ENCODE measurements at places on chromosomes 3 and 15.

DNA sequence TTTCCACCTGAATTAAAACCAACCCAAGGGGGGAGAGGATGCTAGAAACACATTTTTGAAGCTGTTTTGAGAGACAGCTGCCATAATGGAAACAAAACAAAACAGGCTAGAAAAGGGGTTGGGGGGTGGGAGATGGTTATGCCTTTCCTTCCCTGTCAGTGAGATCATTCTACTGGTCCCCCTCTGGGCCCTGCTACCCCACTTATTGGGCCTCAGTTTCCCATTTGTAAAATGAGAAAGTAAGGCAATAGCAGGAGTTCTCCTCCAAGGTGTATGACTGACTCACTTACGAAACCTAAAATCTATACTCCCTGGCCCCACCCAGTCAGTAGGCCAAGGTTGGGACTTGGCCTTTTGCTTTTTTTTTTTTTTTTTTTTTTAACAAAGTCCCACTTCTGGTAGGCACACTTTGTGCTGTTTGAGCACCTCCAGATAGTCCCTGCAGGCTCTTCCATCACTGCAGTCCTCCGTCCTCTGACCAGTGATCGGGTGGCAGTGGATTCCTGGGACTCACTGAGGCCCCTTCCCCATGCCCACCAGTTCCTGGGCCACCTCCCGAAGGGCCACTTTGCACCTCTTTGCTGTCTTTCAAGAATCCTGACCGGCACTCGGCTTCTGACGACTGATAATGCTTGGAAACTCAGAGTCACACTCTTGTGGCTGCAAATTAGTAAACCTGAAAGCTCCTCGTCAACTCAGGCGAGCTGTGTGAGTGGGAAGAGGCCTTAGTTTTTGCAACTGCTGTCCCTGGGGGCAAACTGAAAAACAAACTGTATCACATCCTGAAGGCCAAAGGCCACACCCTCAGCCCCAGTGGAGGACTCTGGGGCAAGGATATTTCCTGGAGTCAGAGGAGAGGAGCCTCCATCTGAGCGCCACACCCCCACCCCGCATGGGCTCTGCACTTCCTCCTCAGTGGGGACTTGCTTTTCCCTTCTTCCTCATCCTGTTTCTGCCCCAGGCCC is 6.7 kb upstream of the PSTPIP1 start:
- no peak for DNase-seq

GRCh38 chr3:49500205-49500731 is 30.2 kb downstream of the DAG1 start:
- no peak for DNase-seq

GRCh38 chr3:52095990-52096775 is 39.8 kb upstream of the DUSP7 start:
- no peak for DNase-seq

- no peak for DNase-seq
Measured at GRCh38 chr3:196251918-196252317, 35.6 kb downstream of the SLC51A start.

- DNase-seq: no peak
Measured at GRCh38 chr15:60644903-60645302, 166.0 kb upstream of the ICE2 start.

- DNase-seq: no peak
Measured at GRCh38 chr15:71748293-71748718, 62.0 kb upstream of the NR2E3 start.

- DNase-seq: no peak
Measured at GRCh38 chr3:5136211-5136918, 14.3 kb downstream of the ARL8B start.

DNA sequence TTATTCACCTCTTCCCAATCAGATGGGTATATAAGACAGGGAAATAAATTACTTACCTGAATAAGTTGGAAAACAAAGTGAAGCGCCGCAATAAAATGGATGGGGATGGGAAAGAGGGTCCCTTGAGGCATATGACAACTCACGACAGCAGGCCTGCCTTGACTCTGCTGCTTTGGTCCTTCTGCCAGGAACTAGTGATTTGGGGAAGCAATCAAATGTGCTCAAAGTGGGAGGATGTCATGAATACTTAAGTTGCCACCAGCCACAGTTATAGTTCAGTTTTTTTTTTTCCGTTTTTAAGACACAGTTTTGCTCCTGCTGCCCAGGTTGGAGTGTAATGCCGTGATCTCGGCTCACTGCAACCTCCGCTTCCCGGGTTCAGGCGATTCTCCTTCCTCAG is 4.6 kb downstream of the PARL start:
- DNase-seq: no peak

GRCh38 chr15:64004587-64004986 is 41.7 kb downstream of the DAPK2 start:
- DNase-seq: no peak

GRCh38 chr3:105800320-105800719 is 68.5 kb downstream of the CBLB start:
- no peak for DNase-seq

- no peak for DNase-seq
Measured at GRCh38 chr3:106068381-106068780, 199.6 kb upstream of the CBLB start.

DNA sequence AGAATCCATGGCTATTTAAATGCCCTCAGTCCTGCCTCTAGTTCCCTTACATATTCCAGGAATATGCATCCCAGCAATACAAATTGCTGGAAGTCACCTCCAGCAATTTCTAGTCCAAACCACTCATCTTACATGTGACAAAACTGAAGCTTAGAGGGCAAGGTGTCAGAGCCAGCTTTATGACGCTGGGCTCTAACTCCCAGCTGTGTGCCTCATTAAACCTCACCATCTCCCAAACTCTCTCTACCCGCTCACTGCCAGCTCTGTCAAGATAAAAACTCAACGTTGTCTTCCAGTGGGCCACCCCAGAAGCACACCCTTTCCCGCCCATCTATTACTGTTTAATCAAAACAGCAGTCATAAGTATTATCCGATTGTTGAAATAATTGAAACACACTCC is 7.9 kb downstream of the TNIK start:
- no peak for DNase-seq

DNA sequence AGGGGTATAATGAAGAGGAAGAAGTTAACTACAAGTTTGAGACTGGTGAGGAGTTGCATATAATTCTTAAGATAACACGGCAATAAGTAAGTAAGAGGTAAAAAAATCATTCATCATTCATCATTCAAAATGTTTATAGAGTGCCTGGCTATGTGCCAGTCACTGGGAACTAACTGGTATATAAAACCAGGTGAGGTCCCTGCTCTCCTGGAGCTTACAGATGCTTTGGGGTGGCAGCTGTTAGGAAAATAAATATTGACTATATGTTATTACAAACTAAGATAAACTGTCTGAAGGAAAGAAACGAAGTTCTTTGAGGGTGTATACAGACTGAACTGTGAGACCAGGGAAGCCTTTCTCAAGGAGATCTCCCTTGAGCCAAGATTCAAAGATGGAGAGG is 2.9 kb downstream of the CASR start:
- DNase-seq: no peak

DNA sequence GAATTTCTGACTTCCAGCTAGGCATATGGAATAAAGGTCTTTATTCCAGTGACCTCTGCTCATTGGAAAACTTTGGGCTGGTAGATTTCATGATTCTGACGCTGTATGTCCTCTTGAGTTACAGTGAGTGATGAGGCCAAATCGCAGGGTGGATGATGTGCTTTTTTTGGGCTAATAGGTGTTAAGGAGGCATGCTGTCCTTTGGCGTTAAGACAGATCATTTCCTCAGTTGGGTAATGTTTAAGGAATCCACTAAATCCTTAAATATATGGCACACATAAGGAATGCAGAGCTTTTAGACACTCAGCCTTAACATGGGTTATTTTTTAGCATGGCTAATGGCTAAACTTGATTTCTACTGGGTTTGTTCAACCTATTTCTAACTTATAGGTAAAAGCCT is 87.9 kb downstream of the LPP start:
- no peak for DNase-seq

GRCh38 chr3:172194702-172195406 is 155.5 kb downstream of the FNDC3B start:
- DNase-seq: no peak

DNA sequence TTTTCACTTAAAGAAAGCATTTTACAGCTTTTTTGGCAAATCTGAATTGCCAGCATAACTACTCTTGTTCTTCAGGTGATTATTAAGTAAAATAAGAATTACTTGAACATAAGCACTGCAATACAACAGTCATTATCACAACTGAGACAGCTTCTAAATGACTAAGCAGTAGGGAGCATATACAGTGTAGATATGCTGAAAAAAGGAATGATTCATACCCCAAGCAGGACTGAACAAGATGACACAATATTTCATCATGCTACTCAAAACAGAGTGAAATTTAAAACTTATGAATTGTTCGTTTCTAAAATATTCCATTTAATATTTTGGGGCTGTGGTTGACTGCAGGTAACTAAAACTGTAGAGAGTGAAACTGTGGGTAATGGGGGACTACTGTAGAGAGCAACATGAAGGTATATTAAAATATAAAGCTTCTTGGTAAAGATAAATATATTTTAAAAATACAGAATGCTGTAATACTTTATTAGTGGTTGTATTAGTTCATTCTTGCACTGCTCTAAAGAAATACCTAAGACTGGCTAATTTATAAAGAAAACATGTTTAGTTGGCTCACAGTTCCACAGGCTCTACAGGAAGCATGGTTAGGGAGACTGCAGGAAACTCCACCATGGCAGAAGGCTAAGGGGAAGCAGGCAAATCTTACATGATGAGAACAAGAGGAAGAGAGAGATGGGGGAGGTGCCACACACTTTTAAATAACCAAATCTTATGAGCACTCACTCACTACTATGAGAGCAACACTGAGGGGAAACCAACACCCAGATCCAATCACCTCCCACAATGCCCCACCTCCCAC is 84.8 kb downstream of the DCLK3 start:
- no peak for DNase-seq

- DNase-seq: no peak
Measured at GRCh38 chr3:134211797-134212196, 38.9 kb downstream of the RYK start.

- no peak for DNase-seq
Measured at GRCh38 chr3:66362541-66362941, 138.3 kb downstream of the LRIG1 start.

DNA sequence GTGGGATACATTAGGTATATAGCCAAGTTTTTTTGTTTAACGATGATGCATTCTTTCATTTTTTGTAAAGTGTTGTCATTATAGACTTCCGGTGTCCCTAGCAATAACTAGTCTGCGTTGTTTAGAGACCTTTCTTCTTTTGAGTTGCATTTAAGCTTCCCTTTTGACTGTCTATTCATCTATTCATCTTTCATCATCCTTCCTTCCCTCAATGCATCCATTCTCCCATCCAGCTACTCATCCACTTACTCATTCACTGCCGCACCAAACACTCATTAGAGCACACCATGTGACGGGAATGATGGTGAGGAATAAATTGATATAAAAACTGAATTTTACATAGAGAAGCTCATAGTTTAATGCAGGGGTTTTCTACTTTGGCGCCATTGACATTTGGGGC is 32.9 kb downstream of the OR4F15 start:
- no peak for DNase-seq

DNA sequence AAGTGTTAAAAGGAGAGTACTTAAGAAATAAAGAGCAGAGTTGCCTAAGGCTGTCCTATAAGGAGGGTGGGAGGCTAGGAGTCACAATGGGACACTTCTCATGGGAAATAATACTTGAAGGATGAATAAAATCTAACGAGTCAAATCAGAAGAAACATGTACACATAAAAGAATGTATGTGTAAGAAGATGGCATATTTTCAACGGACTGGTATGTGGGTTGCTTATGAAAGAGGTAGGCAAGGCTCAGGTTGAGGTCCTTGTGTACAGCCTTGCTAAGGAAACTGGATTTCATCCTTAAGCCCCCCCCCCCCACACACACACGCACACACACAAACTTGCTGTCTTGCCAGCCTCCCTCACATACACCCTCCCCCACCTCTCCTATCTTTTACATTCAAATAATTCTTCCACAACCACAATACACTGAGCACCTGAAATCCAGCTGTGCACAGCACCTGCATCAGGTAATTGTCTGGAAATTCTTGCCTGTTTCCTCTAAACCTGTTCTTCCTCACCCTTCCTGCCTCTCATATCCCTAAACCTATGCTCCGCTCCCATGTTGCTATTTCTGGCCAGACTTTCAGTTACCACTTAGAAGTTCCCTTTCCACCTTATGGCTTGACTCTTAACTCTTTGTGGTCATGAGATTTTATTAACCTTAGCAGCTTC is 79.2 kb downstream of the FMN1 start:
- DNase-seq: no peak

- no peak for DNase-seq
Measured at GRCh38 chr15:87145696-87146095, 1066.0 kb downstream of the AGBL1 start.

- DNase-seq: no peak
Measured at GRCh38 chr3:179526989-179527391, 35.7 kb upstream of the ACTL6A start.

DNA sequence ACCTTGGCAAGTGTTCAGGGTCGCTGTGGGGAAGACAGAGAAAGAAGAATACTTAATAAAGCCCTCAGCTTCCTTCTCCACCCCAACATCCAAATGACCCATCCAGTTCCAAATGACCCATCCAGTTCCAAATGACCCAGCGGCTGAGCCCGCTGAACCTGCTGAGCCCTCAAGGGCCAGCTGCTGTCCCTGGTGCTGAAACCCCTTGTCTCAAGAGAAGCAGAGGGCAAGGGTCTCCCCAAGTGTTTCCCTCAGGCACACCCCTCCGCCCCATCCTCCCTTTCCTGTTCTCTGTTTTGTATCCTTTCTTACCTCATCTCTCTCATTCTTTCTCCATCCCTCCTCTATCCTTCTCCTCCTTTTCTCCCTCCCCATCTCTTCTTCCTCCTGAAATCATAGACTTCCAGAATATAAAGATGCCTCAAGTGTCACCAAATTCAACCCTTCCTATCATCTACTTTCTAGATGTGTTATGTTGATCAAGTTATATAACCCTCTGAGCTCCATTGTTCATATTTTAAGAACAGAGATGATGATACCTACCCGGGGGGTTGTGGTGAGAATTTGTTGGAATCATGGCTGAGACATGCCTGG is 29.0 kb downstream of the CCDC33 start:
- no peak for DNase-seq

- DNase-seq: no peak
Measured at GRCh38 chr3:123667784-123668183, 82.9 kb upstream of the HACD2 start.

- no peak for DNase-seq
Measured at GRCh38 chr3:184645336-184645735, 66.5 kb downstream of the MAGEF1 start.

- no peak for DNase-seq
Measured at GRCh38 chr3:67031986-67032385, 33.9 kb downstream of the KBTBD8 start.

DNA sequence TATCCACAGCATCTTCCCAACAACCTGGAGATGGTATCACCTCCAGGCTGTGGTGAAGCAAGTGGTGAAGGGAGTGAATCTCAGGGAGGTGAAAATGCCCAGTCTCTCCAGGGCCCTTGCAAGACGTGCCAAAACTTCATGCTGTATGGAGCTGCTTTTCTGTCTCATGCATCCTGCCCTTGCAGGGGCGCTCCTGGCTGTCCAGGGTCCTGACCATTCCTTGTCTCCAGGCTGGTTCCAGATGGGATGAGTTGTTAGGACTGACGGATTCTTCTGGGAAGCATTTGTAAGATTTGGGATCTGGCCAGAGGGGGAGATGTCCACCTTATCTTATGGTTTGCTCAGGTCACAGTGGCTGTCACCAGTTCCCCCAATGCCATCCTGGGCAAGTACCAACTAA is 15.8 kb downstream of the TGM4 start:
- no peak for DNase-seq
